ENCODE measurements at places on chromosomes 12 and 14.

DNA sequence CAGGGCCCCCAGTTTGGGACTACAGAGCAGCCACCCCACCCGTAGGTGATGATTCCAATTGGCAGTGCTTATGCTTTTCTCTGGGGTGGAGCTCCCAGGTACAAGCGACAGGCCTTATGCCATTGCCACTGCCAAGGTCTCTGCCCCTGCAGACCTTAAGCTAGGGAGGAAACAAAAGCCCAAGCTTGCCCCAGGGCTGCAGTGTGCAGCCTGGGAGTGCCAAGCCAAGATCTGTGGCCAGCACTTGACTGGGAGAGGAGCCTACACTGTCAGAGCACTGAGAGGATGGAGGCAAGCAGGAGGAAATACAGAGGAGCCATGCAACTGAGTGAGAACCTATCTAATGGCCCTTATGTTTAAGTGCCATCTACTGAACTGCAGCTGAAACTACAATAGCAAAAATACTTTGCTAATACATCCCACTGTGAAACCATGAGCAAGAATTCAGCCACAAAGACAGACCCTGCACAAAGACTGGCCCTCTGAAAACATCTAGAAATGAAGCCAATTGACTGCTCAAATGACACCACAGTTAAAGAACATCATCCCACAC is 17.7 kb upstream of the ASCL1 start:
- DNase-seq = no peak

GRCh38 chr14:85687456-85687855 is 157.5 kb downstream of the FLRT2 start:
- DNase-seq = no peak

DNA sequence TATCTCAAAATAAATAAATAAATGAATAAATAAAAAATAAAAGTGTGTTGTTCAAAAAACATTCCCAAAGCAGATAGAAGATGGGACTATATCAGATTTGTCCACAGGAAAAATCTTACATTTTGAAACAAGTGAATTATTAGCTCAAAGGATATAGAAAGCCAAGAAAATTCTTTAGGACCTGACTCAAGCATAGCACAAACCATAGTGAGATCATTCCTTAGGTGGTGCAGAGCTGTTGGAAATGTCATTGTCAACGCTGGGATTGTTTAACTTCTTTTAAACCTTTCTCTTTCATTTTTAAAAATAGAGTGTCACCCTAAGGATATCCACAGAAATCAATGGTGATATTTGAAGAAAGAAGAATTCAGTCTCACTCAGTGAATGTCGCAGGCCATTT is 43.5 kb downstream of the DRAM1 start:
- no peak for DNase-seq

DNA sequence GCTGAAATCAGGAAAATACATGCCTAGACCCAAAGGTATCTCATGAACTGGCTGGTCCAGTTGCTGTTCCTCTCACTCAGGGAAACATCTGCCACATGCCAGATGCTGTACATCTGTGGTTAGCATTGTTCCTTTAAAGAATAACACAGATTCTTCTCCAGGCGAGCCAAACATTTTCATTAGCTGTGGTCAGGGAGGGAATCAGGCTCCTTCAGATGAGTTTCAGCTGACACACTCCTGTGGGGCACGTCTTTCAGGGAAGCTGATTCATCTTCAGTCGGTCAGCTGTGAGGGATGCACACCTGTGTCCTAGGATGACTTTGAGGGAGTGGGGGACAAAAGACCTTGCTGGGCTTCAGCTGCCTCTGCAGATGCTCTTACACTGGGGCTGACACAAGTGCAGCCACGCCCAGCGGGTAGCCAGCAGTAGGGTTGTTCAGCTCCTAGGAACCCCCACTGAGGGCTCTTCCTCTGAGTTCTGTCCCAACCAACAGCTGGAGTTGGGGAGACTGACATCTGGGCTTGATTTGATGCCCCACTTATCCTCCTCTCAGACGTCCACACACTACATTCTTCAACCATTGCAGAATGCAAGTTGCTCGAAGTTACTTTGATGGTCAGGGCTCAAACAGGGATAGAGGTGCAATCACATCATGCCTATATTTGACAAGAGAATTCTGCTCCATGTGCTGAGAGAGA is 155.0 kb downstream of the NUAK1 start:
- DNase-seq = no peak

GRCh38 chr12:114361545-114361944 is 44.4 kb downstream of the TBX5 start:
- DNase-seq = no peak

DNA sequence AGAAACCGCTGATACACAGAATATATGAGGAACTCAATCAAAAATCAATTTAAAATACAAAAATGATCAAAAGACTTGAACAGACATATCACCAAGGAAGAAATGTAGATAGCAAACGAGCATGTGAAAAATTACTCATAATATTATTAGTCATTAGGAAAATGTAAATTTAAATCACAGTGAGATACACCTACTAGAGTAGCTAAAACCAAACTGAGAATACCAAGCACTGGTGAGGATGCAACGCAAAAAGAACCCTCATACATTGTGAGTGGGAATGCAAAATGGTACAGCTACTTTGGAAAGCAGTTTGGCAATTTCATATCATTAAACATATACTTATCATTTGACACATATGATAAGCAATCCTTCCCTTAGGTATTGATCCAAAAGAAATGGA is 101.1 kb upstream of the ST8SIA1 start:
- no peak for DNase-seq

DNA sequence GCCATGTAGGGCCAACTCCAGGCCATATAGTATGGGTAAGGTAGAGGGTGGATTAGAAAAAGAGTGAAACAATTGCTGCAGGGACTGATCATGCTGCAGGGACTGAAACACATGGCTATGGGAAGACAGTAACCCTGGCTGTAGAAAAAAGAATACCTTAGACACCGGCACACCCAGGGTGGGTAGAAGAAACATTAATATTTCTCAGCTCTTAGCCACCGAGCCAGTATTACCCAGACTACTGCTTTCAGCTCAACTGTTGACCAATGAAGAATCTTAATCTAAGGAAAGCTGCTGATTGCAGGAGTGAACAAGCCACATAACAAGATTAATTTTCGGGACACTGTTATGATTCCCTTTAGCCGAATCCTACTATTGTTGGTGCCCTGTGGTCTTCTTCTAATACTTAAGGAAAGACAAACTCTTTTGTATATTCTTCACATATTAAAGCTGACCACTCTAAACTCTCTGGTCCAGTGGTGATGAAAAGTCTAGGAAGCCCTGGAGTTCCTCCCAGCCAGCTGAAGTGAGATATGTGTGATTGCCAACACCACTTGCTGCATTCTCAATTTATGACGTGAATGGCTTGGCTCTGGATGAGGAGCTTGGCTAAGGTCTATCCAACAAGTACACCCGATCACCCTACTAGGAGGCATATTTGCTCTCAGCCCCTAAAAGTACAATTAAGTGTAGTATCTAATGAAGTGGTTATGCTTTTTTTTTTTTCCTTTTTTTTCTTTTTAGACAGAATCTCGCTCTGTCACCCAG is 69.2 kb downstream of the NOVA1 start:
- no peak for DNase-seq

DNA sequence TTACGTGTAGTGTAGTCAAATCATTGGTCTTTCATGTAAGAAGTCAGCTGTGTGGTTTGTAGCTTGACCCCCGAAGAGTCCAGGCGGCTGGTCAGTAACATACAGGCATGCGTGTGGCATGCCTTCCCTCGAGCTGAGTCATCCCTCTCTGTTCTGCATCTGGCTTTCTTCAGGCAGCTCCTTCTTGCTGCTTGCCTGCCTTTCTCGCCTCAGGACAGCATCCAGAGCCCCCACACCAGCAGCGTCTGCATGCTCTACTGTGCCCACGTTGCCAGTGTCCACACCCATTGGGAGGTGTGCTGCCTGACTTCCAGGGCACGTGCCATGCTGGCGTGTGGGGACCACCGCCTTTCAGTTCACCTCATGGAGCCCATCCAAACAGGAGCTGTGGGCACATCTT is 96.8 kb downstream of the EP400 start:
- DNase-seq = no peak

GRCh38 chr12:5964913-5965900 is 20.1 kb upstream of the ANO2 start:
- DNase-seq = no peak
